ENCODE measurements at places on chromosomes 16 and 17.

- no peak for DNase-seq
These were observed 7.6 kb downstream of the SGSH start for GRCh38 chr17:80212511-80212910.

DNA sequence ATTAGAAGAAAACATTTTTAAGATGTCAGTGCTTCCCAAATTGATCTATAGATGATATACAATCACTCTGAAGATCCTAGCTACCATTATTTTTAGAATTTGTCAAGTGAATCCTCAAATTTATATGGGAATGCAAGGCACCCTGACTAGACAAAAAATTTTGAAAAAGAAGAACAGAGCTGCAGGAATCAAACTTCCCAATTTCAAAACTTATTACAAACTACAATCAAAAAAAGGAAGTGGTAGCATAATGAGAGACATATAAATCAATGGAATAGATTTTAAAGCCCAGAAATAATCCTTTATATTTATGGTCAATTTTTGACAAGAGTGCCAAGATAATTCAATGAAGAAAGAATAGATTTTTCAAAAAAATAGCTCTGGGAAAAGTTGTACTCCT, 198.3 kb upstream of the KCNJ16 start:
- DNase-seq: no peak

- DNase-seq: no peak
These were observed 30.7 kb upstream of the MED9 start for GRCh38 chr17:17445925-17446665.

DNA sequence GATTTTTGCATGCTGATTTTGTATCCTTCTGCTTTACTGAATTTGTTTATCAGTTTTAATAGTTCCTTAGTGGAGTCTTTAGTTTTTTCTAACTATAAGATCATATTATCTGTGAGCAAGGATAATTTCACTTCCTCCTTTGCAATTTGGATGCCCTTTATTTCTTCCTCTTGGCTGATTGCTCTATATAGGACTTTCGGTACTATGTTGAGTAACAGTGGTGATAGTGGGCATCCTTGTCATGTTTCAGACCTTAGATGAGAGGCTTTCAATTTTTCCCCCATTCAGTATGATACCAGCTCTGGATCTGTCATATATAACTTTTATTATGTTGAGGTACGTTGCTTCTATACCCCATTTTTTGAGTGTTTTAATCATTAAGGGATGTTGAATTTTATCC, 224.5 kb upstream of the CNTNAP4 start:
- DNase-seq: no peak

GRCh38 chr16:68299571-68300453, 10.9 kb downstream of the SLC7A6OS start:
- no peak for DNase-seq

- DNase-seq: no peak
These were observed 31.8 kb downstream of the ANKRD11 start for GRCh38 chr16:89458551-89458950.

GRCh38 chr17:39663340-39663687, 1.8 kb upstream of the TCAP start:
- no peak for DNase-seq

DNA sequence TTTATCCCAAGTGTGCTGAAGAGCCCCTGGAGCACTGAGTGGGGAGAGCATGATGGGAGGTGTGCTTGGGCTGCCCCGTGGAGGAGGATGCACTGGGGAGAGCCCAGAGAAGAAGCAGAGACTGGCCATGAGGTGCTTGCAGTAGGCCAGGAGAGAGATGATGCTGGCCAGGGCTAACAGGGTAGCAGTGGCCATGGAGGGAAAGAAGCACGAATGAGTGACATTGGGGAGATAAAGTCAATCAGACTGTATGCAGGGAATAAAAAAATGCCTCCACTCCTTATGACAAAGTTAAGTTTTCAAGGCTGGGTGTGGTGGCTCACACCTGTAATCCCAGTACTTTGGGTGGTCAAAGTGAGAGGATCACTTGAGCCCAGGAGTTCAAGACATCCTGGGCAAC, 5.4 kb upstream of the TMEM220 start:
- DNase-seq: no peak

- no peak for DNase-seq
These were observed 216.4 kb downstream of the GSG1L start for GRCh38 chr16:27847030-27847550.

DNA sequence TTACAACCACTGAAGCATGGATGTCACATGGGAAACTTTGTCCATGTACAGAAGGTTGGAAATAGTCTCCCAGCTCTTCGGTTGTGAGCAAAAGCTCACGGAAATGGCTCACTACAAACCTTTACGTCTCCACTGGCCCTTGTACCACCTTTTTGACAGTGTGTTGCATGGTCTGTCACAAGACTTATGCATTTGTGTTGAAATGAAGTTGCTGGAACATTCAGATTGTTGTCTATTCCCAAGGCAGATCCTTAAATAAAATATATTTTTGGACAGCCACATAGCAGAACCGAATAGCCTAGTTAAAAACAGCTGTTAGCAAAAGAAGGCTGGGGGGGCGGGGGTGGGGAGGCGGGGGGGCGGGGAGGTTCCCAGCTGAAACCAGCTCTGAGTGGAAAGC, 39.2 kb downstream of the KNOP1 start:
- no peak for DNase-seq

DNA sequence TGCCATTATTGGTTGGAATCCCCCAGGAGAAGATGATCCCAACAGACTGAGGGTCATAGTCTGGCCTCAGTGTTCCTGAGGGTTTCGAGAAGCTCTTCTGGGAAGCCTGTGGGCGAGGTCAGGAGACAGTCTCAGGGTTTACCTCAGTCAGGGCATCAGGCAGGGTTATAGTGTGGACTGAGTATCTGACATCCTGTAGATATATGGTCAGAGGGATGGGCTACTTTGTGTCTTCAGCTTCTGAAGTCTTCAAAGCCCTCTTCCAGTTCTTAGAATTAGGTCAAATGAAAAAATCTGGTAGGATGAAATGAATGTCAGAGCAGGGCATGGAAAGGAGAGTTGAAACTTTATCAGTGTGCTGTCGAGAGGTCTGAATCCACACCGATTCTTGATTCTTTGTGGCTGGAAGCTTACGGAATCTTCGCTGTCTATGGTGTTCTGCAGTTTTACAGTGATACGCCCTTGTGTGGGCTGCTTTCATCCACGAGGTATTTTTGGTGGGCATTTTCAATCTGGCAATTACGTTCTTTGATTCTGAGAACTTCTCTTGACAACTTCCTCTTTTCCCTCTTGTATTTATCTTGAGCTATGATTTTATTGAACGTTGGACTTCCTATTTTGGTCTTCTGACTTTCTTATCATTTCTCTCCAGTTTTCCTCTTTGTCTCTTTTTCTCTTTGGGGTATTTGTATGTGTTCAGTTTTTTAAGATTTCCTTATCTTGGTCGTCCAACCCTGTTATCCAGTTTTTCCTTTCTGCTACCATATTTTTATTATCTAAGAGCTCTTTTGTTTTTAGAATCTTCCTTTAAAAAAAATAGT, 30.4 kb downstream of the BPTF start:
- DNase-seq: no peak

DNA sequence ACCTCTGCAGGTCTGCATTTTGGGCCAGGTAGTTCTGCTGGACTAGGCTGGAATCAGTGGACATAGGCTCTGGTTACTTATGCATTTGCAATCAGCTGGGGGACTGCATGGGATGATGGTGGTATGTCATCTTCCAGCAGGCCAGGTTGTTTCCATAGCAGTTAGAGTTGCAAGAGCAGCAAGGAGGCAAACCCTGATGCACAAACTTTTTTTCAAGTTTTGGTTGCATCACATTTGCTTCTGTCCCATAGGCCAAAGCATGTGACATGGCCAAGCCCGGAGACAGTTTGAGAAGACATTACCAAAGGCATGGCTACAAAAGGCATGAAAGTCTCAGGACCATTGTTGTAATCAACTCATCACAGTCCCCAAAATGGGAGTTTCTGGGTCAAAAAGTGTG, 58.2 kb downstream of the PRKCB start:
- no peak for DNase-seq

GRCh38 chr17:751269-752001, 629 bp downstream of the GEMIN4 start:
- peak; percentile 36 for DNase-seq

- no peak for DNase-seq
These were observed 198.4 kb upstream of the SOX9 start for GRCh38 chr17:71922439-71922838.

- no peak for DNase-seq
These were observed 149.3 kb downstream of the SOCS1 start for GRCh38 chr16:11106726-11107125.

GRCh38 chr16:22660441-22661160, 149.9 kb downstream of the NPIPB5 start:
- DNase-seq: no peak

- DNase-seq: no peak
These were observed 57.2 kb downstream of the RPGRIP1L start for GRCh38 chr16:53646506-53646905.

DNA sequence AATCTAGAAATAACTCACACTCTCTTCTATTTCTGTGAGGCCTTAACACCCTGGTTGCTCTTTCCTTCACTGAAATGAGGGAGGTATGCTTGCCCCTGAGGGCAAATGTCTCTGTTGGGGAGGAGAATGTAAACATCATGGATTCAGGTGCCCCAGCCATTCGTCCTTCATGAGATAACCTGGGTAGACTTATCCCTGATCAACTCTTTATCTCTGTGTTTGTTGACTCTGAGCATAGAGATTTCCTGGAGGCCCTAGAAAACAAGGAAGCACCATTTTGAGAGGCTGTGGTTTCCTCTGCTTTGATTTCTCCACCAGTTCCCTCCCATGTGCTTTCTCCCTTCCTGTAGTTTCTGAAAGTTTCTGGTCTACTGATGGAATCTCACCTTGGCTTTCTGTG, 77.3 kb downstream of the PHKB start:
- no peak for DNase-seq

DNA sequence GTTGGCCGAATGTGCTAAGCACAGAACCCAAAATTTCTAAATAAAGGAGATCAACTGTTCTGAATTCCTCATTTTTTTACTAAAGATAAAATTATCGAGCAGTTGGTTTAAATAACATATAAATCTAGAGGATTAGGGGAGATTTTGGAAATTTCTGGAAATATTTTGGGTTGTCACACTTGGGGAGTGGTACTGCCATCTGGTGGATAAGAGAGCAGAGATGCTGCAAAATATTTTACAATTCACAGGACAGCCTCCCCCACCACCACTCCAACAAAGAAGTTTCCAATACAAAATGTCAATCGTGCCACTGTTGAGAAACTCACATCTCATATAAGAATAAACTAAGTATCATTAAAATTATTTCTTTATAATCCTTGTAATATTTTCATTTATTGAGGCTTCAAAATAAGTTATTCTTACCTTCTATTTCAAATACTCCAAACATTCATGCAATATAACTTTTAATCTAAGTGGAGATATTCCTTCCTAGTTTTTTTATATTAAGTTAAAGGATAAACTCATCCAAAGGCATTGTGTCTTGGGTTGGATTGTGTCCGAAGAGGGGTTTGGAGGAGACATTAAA, 17.0 kb upstream of the ABCA8 start:
- DNase-seq: no peak

- no peak for DNase-seq
These were observed 133.8 kb upstream of the CCL2 start for GRCh38 chr17:34121311-34121710.

DNA sequence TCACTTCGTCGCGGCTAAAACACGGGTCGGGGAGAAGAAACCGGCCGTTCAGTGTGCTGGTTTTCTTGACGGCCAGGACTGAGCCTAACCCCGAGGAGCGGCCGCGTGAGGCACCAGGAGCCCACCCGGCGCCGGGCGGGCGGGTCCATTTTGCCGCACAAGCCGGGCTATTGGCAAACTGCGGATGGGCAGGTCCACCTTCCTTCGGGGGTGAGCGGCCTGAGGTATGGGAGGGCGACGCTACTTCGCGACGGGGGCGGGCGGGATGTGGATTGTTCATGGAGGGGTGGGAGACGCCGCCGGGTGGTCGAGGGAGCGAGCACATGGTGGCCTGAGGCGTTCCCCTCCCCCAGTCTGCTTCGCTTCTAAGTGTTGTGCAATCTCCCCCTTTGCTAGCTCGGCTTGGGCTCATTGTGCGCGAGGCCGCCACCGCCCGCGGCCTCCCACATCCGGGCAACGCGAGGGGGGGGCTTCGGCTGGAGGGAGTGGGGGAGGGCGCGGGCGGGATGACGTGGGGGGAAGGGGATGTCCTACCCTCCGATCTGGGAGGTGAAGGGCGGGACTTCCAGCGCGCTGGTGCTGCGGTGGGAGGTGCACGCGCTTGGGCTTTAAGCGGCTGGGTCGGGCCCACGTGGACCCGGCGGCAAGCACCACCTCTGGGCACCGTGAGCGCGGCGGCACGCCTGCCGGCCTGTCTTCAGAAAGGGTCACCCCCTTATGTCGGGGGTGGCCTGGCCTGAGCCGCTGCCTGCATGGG, 5.9 kb upstream of the CD68 start:
- DNase-seq: peak; percentile 90

DNA sequence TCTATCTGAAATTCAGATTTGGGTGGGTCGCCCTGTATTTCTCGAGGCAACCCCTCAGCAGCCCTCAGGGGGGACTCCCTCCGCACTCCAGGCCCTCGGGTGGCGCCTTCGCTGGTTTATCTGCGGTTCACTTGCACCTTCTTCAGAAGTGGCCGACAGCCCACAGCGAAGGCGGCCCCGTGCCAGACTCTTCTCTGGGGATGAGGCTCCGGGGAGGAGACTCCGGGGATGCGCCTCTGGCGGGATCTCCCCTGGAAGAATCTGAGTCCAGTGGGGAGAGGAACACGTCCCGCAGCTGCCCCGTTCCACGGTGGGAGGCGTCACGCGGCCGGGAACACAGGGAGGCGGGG, 63.9 kb upstream of the DNAJA2 start:
- DNase-seq: peak; percentile 3

GRCh38 chr17:81417049-81417878, 22.0 kb downstream of the BAHCC1 start:
- no peak for DNase-seq

DNA sequence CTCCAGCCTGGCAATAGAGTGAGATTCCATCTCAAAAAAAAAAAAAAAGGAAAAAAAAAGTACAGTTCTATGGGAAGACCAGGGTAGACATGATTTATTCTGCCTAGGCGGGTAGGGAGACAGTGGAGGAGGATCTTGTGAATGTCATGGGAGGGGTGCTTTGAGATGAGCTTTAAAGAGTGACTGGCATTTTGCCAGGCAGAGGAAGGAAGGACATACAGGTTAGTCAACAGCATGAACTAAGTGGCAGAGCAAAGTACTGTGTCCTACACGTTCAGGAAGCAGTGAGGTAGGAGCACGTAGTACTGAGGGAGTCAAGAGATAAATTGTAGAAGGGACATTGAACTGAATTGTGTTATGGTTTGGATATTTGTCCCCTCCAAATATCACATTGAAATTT, 451.5 kb downstream of the TOX3 start:
- no peak for DNase-seq

GRCh38 chr16:82464187-82464586, 162.6 kb upstream of the CDH13 start:
- DNase-seq: no peak

GRCh38 chr17:16442594-16443510, 27.5 kb downstream of the TRPV2 start:
- DNase-seq: no peak
